ENCODE measurements at places on chromosomes 1 and 21.

- DNase-seq: no peak
These were observed 711 bp upstream of the TESK2 start for GRCh38 chr1:45491487-45492260.

DNA sequence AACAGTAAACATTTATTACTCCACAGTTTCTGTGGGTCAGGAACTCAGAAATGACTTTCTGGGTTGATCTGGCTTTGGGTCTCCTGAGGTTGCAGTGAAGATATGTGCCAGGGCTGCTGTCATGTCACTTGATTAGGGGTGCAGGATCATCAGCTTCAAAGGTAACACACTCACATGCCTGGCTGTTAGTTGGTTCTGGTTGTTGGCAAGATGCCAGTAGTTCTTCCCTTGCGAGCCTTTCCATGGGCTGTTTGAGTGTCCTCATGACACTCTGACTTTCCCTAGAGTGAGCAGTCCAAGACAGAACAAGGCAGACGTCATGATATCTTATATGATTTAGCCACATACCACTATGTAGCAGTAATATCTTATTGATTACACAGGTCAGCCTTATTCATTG lies 1.8 kb downstream of the SWT1 start:
- no peak for DNase-seq

DNA sequence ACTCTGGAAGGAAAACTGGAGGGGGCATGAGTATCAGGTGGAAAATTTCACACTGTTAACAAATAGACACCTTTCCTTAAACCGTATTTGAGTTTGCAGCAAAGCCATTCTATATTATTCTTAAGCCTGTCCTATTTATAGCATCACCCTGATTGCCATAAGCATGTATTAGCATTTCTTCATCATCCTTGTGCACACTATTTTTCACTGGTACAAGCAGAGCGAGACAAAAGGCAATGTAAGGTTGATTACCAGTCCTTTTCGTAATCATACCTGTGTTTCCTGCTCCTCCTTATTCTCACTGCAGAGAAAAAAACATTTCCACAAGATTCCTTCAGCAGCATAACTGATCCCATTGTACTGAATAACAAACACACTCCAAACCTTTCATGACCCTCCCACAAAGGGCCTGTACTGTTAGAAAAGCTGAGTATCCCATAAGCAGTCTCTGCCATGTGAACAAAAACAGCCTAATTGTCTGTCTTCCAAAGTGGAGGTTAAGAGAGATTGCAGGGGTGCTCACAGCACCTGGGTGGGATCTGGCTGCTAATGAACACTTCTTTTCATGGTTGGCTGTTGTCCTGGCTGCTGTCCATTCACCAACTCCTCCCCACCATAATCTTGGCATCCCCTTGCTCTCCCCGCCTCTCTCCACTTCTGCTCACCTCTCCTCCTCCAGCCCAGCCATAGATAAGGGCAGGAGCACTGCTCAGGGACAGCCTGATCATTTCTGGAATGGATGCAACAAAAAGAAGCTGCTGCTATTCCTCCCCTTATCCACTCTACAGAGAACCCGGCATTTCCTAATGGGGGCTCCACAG lies 30.4 kb downstream of the VTCN1 start:
- no peak for DNase-seq

- no peak for DNase-seq
These were observed 99.9 kb downstream of the NPHP4 start for GRCh38 chr1:5892329-5892728.

GRCh38 chr1:27314169-27314568 lies 7.8 kb upstream of the TMEM222 start:
- DNase-seq: no peak

DNA sequence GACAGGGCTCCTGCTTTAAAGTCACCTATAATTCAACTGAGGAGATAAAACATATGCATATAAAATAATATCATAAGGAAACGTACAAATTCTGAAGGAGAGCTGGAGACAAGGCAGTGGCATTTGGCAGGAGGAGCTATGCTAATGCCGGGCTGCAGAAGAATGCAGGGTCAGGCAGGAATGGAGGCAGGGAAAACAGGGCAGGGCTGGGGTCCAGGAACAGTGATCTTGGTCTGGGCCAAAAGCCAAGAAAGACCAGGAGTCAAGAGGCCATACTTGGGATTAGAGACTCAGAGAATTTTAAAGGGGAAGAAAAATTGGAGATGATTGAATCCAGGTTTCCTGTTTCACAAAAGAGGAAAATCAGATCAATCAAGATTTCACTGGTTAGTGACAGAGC lies 20.0 kb upstream of the BRDT start:
- no peak for DNase-seq

DNA sequence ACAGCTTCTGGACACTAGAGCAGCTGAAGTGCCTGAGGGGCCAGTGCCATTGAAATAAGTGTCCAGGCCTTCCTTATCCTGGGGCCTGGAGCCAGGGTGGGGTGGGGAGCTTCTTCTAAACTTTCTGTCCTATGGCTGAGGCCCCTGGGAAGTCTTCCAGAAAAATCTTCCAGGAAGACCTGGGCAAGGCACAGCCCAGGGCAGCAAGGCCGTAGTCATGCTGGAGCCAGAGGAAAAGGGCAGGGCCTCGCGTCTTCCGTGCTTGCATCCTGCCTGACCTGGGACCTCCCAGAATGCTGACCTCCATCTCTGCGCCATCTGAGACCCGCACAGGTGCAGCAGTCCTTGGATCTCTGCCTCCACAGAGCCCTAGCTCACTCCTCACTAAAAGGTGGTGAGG lies 96.7 kb upstream of the SLC44A3 start:
- no peak for DNase-seq

DNA sequence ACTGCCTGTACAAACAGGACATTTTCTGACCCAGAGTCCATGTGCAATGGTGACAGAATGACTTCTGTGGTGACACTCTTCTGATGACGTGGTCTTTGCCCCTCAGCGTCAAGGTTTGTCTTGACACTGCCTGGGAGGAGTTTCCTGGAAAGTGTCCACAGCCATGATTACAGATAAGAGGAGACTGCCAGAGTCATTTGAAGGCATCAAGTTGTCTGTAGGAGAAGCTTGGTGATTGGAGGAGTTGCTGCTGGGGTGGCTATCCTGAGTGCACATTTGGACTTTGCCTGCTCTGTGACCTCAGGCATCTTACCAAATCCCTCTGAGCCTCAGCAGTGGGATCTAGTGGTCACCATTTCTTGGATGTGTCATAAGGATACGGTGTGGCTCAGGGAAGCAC lies 17.7 kb downstream of the TCHHL1 start:
- DNase-seq: no peak

- no peak for DNase-seq
These were observed 202.9 kb downstream of the NCAM2 start for GRCh38 chr21:21200939-21201615.

DNA sequence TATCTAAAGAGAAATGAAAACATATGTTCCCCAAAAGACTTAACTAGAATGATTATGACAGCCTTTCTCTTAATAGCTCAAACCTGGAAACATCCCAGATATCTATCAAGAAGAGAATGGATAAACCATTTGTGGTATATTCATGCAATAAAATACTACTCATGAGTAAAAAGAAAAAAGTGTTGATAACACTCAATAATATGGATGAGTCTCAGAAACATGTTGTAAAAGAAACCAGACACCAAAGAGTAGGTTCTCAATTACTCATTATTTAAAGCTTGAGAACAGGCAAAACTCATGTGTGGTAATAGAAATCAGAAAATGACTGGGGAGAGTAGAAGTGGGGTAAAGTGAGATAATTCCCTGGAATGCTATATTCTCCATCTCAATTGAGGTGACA lies 154.1 kb downstream of the PHTF1 start:
- no peak for DNase-seq

GRCh38 chr1:166121010-166121409 lies 45.8 kb downstream of the FAM78B start:
- no peak for DNase-seq

- no peak for DNase-seq
These were observed 72.6 kb upstream of the RGL1 start for GRCh38 chr1:183732236-183732880.
